Bronchial epithelial cell (primary cell): ENCODE measurements at places on chromosomes 2 and 18.

GRCh38 chr2:157722580-157723234 is 94.0 kb upstream of the ACVR1C start:
- DNase-seq, result peak; percentile 18

DNA sequence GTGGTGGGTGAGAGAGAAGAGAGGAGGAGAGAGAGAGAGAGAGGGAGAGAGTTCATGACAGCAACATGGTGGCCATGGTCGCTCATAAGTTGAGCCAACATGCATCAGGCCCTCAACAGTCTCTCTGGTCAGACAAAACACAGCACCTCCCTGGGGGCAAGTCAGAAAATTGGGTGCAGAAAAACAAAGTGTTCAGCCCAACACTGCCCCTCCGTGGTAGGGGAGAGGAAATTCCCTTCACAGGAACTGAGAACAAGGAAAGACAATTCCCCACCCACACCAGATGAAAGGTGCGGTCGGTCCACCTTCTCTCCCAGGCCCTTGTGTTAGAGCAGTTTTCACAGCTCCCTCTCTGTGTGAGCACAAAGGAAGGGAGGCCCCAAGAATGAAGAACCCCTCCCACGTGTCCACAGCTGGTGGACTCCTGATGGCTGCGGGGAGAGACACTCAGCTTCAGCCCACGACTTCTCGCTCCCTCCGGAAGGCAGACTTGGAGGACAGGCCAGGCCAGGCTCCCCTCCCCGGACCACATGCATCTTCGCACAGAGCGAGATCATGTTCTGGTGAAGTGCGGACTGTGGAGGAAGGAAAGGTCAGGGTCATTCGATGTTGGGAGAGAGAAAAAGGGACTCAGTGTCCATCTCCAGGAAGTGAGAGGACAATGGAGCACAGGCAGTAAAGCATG is 181.7 kb downstream of the ANAPC1 start:
- DNase-seq, result peak; percentile 42

- DNase-seq, result no peak
Observed at GRCh38 chr2:60596411-60596810, 43.0 kb upstream of the BCL11A start.

DNA sequence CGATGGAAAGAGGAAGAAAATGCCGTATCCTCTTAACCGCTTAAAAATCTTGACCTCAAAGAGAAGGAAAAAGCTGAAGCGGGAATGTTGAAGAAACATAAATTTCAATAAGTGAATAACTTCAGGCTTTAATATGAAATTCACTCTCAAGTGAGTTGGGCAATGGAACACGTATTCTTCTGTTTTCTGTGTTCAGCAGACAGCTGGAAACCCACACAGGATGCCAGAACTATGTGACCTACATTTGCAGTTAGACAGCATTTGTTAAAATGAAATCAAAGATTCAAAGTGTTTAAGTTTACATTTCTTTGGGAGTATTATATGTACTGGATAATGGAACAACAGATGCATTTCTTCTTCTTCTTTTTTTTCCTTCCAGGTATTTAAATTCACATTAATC is 80.5 kb upstream of the SPATS2L start:
- no peak for DNase-seq

DNA sequence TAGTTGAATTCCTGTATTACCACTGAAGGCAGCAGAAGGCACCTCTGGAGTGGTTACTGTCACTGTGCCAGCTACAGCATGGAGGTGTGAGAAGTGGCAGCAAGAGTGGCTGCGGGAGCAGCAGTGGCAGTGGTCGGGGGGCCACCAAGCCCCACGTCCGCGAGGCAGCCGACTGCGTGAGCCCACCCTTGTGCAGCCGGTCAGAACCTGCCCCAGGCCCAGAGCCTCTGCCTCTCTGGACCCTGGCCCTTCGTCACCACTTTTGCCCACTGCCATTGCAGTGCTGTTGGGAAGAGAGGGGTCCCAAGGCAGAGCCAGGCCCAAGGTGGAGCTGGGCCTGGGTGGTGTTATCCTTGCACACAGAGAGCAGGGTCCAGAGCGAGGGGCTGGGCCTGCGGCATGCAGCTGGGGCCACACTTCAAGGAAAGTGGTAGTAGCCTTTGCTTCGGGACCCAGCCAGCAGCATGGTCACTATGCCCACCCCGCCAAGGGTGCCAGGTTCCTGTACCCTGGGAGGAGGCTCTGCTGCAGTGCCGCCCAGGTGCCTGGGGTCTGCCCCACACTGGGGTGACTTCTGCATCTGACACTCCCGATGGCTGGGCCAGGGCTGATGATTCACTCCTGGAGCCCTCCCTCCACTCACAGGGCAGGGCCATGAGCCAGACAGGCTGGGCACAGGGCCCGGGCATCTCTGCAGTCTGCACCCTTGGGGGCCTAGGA is 450.1 kb upstream of the LRATD1 start:
- DNase-seq, result no peak

- no peak for DNase-seq
Observed at GRCh38 chr2:1866402-1867111, 122.2 kb upstream of the PXDN start.

DNA sequence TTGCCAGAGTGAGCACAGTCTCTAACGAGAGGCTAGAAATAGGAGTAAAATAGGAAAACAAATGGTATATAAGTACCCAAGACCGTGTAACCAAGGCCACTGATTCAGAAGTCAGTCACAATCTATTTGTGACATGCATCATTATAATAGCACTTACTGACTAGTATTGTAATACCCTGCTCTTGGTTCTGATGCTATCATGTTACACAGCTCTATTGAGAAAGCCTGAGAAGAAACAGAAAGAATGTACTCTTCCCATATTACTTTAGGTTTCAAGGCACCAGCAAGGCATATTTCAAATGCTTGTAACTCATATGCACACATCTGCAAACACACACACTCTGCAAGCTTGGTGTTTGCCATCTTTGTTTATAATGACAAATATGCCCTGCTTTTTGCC is 746.4 kb downstream of the SLC4A3 start:
- peak; percentile 35 for DNase-seq

GRCh38 chr2:119746836-119747686 is 12.7 kb upstream of the PTPN4 start:
- DNase-seq, result no peak

DNA sequence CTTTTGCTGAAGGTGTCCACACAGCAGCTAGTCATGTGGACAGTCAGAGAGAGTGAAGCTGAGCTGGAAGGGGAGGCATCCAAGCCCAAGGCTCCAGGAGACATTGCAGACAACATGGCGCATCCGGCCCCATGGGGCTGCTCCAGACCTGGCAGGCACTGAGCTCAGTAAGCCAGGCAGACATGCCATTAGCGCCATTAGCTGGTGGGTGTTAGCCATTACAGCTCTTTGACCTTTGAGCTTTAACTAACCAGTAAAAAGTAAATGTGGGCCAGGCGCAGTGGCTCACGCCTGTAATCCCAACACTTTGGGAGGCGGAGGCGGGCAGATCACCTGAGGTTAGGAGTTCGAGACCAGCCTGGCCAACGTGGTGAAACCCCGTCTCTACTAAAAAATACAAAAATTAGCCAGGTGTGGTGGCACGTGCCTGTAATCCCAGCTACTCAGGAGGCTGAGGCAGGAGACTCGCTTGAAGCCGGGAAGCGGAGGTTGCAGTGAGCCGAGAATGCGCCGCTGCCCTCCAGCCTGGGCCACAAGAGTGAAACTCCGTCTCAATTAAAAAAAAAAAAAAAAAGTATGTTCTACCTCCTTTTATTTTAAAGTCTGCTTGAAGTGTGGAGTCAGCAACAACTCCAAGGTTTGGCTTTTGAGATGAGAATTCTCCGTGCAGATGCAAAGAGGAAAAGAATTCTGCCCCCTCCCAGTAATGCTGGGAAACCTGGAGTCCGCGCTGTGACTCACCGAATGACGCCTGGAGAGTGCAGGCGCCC is 69.4 kb downstream of the TWSG1 start:
- DNase-seq, result no peak

DNA sequence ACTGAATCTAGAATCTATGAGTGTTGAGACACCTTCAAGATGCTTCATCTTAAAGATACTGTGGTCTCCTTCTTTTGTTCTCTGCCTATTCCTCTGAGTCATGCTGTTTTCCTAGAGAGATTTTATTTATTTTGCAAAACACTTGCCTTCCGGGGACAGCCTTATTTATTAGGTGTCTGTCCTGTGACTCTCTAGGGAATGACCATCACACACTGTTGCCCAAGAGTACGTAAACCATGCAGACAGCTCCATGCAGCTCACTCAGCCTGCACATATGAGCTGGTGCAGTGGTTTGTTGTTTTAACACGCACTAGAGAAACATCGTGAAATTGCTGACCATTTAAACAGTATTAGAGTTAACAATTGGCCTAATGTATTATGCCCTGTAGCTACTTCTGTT is 12.4 kb upstream of the ADCYAP1 start:
- DNase-seq, result no peak

DNA sequence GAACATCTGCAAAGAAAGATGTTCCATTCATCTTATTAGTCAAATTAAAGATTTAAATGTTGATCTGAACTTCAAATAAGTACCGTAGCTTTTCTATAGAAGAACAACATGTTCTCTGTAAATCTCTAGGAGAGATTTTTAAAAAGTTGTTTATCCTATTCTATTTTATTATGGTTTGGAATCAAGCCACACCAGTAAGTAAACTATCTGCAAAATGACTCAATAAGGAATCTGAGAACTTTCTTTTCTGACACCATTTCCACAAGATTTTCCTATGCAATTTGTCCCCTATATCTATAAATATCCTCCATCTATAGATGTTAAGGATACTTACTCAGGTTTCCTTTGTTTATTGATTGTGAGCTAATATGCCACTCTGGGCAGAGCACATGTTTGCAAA is 736.6 kb downstream of the CBLN2 start:
- DNase-seq, result no peak

GRCh38 chr2:30775833-30776232 is 31.4 kb downstream of the CAPN13 start:
- no peak for DNase-seq

DNA sequence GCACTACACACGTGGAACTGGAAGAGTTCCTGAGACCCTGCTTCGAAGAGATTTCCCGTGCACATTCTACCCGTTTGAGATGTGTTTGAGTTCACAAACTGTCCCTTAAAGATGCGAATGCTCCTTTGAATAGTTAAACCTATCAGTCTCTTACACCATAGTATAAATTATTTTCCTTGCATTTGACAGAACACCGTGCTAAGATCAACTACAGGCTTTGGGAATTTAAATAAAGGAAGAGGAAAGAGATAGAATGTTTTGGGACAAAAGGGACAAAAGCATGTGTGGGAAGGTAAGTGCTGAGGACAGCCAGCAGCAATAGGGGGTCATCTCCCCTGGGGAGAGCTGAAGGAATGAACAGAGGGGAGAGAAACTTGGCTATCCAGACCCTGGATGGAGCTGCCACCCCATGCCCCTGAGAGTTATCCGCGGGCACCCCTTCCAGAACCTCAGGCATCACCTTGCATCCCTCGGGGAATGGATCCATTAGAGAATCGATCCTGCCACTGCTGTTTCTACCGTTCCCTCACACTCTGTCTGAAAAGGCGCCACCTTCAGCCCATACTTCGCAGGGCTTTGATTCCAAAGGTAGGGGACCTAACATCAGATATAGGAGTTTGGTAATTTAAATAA is 888 bp upstream of the ADCY3 start:
- DNase-seq, result peak; percentile 10

- peak; percentile 68 for DNase-seq
Observed at GRCh38 chr2:227890495-227891079, 19.2 kb downstream of the DAW1 start.

- no peak for DNase-seq
Observed at GRCh38 chr2:99422599-99422998, 67.2 kb downstream of the REV1 start.

DNA sequence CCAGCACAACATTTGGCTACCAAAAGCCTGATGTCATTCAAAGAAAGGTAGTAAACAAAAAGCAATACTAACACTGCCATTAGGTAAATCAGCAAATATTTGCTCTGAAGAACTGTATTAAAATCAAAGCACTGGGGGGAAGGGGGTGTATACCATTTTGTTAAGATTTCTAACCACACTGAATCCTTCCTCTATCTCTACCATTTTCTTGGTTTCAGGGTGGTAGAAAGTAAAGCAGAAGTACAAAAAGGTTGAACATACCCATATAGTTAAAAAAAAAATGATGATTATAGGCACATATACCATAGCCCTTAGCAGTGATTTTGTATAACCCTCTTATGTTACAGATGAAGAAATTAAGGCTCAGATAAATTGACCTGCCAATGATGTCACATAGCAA is 437.6 kb downstream of the ZEB2 start:
- no peak for DNase-seq

DNA sequence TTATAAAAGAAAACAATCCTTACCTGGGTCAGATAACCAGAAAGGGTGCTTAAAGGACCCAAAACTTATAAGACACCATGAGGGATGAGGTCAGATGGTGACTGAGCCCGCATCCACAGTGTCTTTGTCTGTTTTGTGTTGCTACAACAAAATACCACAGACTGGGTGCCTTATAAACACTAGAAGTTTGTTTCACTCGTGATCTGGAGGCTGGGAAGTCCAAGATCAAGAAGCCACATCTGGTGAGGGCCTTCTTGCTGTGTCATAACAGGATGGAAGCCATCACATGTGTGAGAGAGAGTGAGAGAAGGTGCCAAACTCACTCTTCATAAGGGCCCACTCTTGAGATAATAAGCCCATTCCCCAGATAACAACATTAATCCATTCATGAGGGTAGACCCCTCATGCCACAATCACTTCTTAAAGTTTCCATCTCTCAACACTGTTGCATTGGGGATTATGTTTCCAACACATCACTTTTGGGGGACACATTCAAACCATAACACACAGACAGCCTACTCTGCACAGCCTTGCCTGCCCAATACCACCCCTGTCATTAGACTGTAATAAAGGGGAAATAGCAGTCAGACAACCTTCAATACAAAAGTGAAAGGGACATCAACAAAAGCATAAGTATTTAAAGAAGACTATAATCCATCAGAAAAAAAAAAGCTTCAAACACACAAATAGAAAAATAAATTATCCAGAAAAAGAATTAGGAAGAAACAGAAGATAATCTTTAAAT is 249.8 kb downstream of the ANAPC1 start:
- DNase-seq, result no peak

- no peak for DNase-seq
Observed at GRCh38 chr2:117351396-117351795, 463.1 kb upstream of the DDX18 start.

DNA sequence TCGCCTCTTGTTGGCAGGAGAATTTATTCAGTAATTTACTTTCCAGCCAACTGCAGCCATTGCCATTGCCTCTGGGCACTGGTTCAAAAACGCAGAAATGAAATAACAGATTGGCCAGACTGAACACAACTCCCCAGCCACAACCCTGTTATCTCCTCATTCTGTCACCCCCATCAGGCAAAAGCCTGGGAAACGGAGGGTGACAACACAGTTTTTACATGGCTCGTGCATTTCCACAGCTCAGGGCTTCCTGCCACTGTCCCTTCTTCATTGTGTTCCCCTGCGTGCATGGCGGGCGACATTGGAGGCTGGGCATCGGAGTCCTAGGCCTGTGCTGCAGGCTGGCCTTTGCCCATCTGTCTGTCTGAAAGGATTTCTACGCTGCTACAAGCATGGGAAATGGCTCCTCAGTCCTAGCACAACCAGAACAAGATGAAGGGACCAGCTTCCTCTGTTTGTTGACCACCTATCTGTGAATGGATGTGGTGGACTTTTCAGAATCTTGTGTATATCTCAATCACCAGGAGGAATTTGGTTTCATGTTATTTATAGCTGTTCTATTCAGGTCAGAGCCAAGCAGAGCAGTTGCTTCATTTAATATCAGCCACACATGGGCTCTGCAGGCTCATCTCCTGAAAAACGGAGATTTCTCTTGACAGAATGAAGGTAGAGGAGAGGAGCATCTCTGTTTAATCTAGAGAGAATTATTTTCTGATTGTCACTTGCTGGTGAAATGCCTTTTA is 107.0 kb downstream of the MGAT5 start:
- DNase-seq, result no peak
